ENCODE measurements at places on chromosomes 16 and 17. TPM values are rescaled to one million over a fixed set of nuclear protein-coding genes. Genes with fewer than 3 reads are reported as not detected.

TVP23A gene
- not detected for total RNA-seq

DNA sequence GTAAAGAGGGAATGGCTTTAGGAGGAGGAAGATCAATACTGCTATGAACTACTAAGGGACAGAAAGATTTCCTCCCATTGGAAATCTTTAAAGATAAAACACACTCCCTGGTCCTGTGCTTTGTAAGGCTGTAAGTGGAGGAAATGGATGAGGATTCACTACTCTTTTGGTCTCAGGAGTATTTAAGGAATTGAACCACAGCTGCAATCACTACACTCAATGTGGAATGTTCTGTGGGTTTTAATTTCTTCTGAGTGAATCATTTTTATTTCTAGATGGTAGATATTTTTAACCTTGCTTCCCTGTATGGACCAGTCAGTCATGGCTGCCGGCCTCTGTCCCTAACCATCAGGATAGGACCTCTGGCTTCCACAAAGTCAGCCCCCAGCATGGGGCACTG is 65.6 kb downstream of the SDR42E1 start:
- DNase-seq: no peak

DNA sequence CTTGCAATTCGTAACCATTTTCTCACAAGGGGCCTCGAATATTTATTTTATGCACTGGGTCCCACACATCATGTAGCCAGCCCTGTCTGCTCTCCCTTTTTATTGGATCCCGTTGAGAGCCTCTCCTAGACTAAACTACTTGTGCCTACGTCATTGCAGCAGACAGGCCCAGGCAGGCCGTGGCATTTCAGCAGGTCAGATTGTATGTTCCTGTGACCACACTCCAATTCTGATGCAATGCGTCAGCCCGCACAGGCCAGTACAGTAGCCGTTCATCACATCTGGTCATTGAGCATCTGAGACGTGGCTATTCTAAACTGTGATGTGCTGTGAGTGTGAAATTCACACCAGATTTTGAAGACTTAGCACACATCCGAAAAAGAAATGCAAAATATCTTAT is 42.2 kb downstream of the ABAT start:
- no peak for DNase-seq

DNA sequence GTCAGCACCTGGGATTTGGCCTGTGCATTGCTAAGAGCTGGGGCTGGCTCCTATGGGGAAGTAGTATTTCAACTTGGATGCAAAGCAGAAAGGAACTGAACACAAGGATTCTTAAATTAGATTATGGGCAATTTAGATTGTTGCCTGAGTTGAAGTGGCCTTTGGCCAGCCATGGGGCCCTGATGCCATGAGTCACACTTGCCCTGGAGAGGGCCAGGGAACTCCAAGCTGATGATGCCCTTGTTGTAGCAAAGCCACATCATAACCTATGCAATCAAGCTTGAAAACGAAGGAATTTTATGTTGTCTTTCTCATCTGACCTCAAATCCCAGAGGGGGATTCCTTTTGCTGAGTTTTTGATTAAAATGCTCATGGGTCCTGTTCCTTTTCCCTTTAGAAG is 3.9 kb upstream of the SPATA32 start:
- DNase-seq: peak; percentile 98

DNA sequence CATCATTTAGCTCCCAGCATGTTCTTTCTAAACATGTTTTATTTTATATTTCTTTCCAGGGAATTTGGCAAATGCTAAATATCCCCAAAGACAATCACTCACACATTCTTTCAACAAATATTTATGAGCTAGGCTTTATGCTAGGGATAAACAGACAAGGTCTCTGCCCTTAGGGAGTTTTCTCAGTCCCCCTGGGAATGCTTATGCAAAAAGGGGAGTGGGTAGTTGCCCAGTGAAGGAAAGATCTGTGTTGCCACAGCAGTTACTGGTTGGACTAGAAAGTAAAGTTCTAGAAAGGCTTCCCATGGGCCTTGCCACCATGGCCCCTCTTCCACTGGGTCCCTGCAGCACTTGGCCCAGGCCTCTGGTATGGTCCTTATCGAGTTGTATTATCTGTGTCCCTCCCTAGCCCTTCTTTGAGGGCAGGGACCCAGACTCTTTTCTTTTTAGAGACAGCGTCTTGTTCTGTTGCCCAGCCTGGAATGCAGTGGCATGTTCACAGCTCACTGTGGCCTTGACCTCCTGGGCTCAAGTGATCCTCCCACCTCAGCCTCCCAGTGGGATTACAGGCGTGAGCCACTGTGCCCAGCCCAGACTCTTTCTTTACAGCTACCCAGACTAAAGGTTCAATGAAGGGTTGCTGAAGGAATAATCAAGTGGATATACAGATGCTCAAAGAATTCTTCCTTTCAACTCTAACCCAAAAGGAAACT is 78.0 kb downstream of the YPEL2 start:
- DNase-seq: no peak

GRCh38 chr16:65846210-65846602 is 520.3 kb upstream of the CDH5 start:
- no peak for DNase-seq

TEKT3 gene
- total RNA-seq: 0.36 TPM
